ENCODE measurements at places on chromosomes 4 and X.

DNA sequence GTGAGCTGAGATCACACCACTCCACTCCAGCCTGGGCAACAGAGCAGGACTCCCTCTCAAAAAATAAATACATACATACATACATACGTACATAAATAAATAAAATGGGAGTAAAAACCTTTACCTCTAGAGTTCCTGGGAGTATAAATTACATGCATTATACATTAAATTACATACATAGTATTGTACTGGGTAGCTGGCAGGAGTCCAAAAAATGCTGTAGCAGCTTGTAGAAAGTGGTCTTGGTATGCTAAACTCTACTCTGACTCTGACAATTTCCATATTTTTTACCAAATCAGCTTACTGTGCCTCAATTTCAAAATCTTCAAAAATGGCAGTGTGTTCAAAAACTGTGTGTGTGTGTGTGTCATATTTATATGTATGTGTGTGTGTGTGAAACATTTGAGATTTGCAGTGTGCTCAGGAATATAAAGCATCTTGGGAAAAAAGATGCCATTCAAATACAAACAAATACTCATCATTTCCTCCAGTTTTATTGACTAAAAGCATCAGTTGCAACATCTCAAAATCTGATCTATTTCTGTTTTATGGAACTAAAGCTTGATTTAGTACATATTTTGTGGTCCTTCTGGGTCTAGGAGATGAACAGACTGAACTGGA, 171.7 kb downstream of the SHROOM3 start:
- no peak for DNase-seq

DNA sequence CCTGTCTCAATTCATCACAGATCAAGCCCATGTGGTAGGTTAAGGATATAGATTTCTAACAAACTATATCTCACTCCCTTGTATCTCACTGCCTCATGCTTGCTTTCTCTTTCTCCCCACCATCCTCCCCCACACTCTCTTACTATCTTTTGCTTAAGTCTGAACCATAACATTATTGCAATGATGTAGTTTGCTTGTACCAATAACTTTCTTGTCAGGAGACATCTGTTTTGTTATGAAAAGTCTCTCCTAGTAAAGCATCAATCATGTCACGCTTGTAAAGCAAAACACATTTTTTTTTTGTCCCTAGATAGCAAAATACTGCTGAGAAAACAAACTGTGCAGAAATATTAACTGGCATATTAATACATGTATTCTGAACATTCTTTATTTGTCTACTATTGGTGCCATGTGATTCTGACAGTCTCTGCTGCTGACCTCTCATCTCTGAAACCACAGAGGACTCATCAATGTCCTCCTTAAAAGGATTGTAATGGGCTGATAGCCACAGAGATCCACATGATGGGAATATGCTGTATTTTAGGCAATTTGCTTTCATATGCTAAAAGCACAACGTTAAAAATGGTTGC, 217.5 kb downstream of the VEGFC start:
- no peak for DNase-seq

DNA sequence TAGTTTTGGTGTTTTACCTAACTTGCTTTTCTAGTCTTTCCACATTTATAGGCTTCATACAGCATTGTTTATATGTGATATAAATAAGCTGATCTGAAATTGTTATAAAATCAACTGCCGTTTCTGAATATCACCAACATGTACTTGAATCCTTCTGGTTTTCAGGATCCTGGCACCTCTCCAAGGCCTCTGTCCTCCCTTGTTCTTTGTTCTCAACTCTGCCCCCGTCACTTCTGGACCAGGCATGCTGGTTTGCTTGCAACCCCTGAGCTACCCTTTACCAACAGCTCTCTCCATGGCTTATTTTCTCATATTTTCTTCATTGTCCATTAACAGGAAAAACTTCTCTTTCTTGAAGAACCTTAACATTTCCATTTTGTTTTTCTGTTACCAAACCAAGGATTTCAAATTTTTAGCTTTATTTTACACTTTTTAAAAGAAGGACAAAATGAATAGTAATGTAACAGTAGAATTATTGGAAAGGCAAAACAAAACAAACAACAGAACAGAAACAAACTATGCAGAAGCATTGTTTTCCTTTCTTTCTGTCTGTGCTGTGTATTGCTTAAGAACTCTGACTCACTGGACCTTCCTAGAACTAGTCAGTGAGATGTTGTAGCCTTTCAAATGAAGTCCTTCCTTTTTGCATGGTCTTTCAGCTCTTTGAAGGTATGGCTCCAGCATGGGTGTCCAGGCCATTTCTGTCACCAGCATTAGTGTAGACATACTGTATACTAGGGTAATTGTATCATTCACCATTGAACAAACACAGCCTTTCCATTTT, 44.8 kb downstream of the BANK1 start:
- DNase-seq: no peak

DNA sequence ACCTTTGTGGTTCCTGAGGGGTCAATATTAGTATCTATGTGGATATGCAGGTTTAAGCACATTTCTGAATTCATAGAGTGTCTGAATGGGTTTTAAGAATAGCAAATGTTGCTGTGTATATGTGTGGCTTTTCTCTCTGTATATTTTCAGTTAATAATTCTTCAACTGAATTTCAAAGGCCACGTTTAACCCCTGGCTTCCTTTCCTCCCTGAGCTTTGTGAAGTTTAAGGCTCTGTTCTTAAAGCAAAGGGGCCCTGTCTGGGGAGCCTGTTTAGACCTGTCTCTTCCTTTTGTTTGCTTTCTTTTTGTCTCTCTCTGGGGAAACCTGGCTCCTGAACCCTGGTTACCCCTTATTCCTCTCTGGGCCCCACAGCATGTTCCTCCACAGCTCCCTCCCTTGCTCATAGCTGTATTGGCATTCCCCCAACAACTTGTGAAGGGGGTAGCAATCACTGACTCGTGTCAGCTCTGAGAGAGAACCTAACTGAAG, 139.1 kb downstream of the COL4A6 start:
- no peak for DNase-seq

DNA sequence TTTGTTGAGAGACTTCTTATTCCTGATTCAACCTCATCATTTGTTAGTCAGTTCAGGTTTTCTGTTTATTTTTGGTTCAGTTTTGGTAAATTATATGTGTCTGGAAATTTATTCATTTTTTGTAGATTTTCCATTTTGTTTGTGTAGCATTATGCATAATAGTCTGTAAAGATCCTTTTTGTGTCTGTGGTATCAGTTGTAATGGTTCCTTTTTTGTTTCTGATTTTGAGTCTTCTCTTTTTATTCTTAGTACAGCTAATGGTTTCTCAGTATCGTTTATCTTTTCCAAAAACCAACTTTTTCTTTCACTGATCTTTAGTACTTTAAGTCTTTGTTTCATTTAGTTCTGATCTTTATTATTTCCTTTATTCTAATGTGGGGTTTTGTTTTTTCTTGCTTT, 61.4 kb downstream of the NWD2 start:
- no peak for DNase-seq

GRCh38 chr4:177964061-177964460, 521.8 kb upstream of the AGA start:
- DNase-seq: no peak

DNA sequence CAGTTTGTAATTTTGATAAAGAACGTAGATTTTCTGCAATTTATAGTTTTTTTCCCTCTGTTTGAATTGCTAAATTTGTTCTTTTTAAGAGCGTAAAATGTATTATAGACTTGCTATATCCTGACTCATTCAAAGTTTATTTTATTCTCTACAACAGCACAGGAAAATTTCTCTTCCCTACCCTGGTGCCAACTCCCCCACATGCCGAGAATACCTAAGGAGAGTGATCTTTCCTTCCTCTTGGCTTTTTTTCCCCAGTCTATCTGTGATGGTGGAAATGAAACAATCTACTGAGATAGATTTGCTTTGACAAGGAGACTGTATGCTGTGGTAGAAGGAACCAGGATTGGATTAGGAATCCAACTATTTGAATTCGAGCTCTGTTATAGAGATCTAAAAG, 271.6 kb downstream of the TLL1 start:
- no peak for DNase-seq

DNA sequence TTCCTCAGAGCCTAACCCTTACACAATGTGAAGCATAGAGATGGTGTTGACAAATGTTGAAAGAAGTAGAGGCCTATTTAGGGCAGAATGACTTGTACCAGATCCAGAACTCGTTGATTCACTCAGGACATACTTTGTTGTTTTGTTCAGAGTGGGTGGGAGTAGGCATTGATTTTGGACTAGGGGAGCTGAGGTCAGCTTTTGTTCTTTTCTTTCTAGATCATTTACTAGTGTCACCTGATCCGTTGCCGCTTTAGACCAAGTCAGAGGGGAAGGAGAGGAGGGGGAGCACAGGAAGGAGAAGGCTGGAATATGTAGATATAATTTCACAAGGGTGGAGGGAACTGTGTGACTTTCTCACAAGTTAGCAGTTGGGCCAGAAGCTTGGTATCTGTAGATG, 282.4 kb upstream of the GPC4 start:
- no peak for DNase-seq

DNA sequence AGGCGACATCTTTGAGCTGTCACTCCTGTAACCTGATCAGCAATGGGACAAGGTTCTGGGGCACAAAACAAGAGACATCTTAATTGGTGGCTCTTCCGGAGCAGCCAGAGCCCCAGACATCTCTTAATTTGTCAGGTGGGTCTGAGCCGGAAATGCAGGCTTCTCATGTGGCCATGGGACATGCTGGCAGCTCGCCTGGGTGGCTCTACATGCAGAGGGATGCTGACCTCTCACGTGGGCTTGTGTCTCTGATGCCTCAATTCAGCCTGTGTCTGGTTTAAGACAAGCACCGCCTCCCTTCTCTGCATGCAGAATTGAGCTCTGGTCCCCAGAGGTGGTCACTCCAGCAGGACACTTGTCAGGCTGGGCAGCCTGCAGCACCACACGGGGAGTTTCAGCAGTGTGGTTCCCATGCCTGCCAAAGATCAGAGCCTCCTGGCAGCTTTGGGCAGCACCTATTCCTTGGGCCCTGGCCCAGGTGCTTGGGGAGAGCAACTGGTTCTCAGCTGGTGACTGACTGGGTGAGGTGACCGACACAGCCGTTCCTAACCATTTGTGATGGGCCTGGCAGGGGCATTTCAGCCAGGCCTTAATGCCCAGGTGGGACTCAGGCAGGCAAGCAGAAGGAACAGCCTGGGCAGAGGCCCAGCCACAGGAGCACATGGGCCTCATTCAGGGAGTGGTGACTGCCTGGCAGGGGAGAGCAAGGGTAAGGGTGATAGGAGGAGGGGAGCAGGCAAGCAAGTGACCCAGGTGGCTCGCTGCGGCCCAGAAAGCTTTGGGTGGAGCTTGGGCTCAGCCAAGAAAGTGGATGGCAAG, 53.4 kb downstream of the HMX1 start:
- no peak for DNase-seq

GRCh38 chr4:186172546-186172945, 18.8 kb upstream of the CYP4V2 start:
- no peak for DNase-seq

- DNase-seq: no peak
Measured at GRCh38 chr4:1328267-1329155, 18.5 kb upstream of the UVSSA start.

- DNase-seq: no peak
Measured at GRCh38 chr4:173573286-173573685, 43.3 kb upstream of the HAND2 start.

- DNase-seq: no peak
Measured at GRCh38 chr4:89939994-89940393, 45.3 kb downstream of the MMRN1 start.

DNA sequence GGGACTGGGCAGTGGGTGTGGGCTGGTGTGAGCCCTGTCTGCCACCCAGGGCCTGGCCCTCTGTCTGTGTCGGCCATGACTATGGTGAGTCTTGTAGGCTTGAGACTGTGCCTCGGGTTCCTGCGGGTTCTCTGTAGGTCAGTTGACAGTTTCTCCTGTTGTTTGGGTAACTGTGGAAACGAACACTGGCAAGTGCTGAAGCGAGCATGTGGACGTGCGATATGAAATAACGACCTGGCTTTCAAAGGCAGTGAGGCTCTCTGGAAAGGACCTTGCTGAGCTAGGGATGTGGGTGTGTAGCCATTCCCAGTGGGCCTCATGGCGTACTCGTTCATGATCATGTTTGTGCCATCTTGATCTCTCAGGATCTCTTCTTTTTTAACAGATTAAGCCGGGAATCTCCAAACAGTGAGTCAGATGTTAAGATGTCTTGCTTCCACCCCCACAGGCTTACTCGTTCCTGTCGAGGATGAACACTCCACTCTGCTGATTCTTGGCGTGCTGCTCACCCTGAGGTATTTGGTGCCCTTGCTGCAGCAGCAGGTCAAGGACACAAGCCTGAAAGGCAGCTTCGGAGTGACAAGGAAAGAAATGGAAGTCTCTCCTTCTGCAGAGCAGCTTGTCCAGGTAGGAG, 41.3 kb downstream of the HTT start:
- DNase-seq: no peak

DNA sequence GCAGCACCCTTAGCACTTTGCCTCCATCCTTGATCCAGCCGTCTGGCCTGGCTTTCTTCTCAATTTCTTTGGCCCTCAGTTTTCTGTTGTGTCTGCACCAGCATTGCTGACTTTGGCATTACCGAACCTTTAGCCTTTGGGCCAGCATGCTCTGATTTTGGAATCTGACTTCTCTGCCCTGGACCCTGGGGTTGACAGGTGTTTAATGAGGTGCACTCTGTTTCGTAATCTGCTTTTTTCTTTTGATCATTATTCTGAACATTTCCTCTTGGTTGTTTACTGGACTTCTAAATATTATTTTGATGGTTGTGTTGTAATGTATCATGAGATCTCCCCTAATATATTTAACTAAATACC, 71.5 kb upstream of the ENPP6 start:
- no peak for DNase-seq

- no peak for DNase-seq
Measured at GRCh38 chrX:50716706-50717105, 97.3 kb downstream of the SHROOM4 start.

DNA sequence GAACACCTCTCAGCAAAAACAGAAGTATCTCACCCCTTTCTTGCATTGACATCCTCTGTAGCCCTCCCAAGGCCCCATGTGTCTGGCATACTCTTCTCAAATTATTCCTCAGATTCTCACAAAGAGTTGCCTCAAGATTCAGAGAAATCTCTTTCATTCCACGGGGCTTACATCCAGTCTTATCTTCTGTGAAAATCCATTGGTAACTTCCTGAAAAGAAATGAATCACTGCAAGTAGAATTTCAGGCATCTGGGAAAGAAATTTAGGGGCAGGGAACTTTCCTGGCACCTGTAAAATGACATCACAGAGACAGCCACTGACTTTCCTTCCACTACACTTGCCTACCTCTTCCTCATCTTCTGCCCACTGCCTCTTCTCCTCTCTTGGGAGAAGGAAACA, 182.5 kb upstream of the ARHGEF9 start:
- DNase-seq: no peak

DNA sequence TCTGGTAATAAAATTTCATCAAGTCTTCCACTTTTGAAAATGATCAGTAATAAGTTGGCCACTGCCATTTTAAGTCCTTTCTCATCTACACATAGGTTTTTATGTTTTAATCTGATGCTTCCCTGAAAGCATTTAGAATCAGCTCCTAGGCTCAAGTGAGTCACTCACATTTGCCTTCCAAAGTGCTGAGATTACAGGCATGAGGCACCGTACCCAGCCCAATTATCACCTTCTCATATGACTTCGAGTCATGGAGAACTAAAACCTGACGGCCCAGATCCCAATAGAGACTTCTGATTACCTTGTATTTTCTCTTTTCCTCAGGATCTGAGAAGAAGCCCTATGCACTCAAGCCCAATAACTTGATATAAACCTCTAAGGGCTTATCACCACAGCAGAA, 140.8 kb downstream of the OPHN1 start:
- DNase-seq: no peak
